Stimulated activated CD4-positive, alpha-beta T cell treated with anti-CD3 and anti-CD28 coated beads, Interleukin-12 subunit alpha, Interleukin-12 subunit beta, amount 100 ng/mL, for 48 hours (primary cell): ENCODE measurements at places on chromosomes 2 and 18.

DNA sequence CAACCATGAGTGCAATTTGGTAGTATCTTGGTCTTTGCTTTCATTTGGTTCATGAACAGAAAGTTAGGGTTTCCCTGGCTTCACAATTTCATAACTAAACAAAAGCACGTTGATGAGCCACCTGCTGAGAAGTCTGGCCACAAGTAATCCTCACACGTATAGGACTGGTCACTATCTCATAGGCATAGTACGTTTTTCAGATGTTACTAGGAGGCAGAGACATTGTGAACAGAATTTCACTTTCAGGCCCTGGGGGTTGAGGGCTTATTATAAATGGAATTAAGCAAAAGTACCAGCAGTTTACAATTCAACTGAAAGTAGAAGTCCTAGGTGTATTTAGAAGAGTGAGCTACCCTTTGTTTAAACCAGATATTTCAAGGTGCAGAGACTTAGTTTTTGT lies 277.1 kb downstream of the ALPK2 start:
- no peak for DNase-seq

DNA sequence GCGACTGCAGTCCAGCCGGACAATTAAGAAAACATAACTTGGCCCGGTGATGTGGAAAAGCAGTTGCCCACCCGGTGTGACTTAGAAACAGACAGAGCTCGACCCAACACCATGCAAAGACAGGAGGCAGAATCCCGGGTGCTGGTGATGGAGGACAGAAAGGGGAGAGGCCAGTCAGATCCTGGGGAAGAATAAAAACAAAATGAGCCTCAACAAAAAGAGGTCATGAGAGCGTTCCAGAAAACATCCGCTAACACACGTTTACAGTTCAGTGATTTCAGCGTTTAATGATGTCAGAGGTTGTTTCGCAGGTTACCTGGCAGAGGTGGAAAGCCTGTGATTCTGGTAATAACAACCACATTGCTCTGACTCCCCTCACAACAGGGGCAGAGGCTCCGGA lies 111.9 kb downstream of the OSR1 start:
- no peak for DNase-seq

- DNase-seq = no peak
Measured at GRCh38 chr2:727071-727470, 49.9 kb upstream of the TMEM18 start.

GRCh38 chr2:185787227-185788145 lies 48.9 kb downstream of the FSIP2 start:
- no peak for DNase-seq

- DNase-seq = no peak
Measured at GRCh38 chr2:212156088-212156487, 382.5 kb downstream of the ERBB4 start.

DNA sequence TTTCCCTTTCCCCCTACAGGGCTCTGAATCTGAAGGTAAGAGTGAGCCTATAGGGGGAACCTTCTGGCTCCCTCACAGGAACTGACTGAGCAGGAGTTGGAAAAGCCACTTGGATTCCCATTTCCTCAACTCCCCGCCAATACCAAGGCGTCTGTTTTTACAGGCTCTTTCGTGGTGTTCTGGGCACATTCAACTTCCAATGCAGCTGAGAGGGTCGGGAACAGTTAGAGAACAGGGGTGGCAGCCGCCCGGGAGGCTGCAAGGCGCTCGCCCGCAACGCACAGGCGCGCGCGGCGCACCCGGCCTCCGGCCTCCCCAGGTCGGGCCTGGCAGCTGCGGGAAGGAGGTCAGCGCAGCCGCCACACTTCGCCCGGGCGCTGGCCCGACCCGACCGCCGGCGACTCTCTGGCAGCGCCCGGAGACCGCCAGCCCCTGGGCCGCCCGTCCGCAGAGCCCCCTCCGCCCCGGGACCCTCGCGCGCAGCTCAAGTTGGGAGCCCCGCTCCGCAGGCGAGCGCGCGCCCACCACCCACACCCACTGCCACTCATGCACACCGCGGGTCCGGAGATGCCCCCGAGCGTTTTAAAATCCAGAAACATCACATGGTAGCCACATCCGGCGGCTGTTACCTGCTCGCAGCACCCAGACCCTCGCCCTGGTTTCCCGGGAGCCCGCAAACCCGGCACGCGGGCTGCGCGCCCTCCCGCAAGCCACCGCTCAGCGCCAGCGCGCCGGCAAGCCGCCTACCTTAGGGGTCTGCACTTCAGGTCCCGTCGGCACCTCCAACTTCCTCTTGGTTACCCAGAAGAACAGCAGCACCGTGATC lies 816 bp downstream of the GALNT14 start:
- no peak for DNase-seq

GRCh38 chr2:29155578-29155977 lies 40.4 kb downstream of the CLIP4 start:
- DNase-seq = no peak

DNA sequence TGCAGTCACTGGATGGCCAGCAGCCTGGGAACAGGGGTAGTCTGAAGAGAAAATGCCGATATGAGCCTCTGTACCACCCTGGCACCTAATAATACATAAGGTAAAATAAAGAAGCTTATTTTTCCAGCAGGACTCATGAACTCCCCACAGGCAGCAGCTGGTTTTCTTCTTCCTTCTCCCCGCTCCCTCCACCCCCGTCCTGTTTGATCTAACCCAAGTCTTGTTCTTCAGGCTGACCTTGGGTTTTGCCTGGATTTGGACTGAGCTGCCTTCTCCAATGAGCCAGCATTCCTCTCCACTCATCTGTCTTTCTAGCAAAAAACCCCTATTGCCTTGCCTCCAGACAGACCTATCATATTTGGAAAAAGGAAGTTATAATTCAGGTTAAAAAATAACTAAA lies 111.8 kb downstream of the CELF4 start:
- DNase-seq = no peak

DNA sequence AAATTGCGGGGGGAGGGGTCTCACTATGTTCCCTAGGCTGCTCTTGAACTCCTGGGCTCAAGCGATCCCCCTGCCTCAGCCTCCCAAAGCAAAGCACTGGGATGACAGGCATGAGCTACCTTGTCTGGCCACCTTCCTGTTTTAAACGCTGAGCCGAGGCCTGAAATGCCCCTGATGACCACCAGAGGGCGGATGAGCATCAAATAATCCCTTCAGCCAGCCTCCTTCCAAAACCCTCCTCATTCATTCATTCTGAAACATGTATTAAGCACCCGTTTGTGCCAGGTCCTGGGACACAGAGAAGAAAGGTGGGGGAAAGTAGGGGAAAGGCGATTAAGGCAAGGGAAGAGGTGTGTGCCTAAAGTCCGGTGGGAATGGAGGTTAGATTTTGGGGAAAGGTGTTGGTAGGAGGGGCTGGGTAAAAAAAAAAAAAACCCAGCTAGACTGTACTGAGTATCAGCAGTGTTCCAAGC lies 30.7 kb upstream of the PTMA start:
- peak; percentile 76 for DNase-seq

DNA sequence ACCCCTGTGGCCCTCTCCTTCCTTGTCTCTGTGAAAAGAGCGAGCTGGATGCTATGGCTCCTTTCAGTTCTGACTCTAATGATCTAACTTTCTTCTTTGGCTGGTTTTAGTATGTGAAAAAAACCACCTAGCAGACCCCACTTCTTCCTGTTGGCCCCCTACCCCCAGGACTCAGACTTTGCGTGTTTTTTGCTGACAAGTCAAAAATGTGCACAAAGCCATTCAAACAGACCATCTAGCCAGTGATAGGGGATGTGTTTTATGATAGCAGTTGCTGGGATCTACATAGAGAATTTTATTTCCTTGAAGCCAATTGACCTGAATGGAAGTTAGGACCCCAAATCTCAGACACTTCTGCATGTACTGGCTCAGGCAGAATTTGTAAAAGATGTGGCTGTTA lies 49.1 kb downstream of the MFSD6 start:
- no peak for DNase-seq

- DNase-seq = no peak
Measured at GRCh38 chr2:203579730-203580129, 44.6 kb upstream of the RAPH1 start.

DNA sequence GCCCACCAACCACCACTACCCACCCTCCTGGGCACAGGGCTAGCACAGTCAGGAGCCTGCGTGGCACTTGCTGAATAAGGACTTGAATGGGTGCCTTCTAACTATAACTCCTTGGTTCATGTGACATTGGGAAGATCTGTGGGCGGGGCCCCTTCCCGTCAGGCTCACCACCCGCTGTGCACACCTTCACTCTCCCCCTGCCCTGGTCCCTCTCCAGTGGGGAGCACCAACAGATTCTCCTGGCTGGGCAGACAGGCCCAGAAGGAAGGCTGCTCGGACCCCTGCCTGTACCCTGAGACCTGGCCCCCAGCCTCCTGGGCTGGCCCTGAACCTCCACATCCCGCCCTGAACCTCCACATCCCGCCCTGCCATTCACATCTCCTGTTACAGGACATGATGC lies 33.4 kb upstream of the POMC start:
- DNase-seq = no peak

DNA sequence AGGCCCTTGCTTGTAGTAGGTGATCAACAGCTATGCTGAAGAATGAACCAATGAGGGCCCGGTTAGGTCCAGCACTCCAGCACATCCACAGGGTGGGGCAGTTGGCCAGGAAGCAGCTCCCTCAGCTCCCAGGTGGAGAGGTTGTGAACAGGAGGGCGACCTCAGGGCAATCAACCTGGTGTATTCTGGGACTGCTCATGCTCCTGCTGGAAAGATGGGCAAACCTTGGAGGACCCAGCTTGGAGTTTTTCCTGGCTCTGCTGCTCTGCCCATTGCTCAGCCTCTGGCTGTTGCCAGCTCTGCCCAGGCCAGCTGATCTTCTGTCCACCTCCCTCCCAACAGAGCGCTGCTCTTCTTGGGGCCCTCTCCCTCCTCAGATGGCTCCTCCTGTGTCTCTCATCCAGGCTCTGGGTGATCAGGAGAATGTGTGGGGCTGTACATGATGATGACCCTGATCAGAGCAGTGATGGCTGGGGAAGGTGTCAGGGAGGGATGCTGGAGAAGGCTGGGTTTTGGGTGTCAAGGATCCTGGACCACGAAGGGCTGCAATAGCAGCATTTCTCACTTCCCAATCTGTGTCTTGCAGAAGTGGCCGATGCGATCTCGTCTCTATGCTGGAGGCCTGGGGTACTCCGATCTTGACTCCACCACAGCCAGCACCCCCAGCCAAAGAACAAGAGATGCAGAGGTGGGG lies 3.4 kb downstream of the TCF23 start:
- no peak for DNase-seq

DNA sequence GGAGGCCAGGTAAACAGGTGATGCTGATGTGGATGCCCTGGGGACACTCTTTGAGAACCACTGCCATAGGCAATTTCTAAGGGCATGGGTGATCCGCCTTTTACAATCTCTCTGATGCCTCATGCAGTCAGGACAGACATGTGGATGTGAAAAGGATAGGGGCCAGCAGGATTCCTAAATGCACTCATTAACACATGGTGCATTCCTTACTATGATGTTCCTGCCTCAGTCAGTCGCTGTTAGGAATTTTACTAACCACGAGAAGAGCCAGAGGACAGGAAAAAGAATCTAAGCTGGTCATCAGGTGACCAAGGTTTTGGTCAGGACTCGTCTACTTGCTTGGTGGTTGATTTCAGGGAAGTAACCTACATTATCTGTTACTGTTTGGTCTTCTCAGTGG lies 191.0 kb downstream of the ARL4C start:
- DNase-seq = no peak

DNA sequence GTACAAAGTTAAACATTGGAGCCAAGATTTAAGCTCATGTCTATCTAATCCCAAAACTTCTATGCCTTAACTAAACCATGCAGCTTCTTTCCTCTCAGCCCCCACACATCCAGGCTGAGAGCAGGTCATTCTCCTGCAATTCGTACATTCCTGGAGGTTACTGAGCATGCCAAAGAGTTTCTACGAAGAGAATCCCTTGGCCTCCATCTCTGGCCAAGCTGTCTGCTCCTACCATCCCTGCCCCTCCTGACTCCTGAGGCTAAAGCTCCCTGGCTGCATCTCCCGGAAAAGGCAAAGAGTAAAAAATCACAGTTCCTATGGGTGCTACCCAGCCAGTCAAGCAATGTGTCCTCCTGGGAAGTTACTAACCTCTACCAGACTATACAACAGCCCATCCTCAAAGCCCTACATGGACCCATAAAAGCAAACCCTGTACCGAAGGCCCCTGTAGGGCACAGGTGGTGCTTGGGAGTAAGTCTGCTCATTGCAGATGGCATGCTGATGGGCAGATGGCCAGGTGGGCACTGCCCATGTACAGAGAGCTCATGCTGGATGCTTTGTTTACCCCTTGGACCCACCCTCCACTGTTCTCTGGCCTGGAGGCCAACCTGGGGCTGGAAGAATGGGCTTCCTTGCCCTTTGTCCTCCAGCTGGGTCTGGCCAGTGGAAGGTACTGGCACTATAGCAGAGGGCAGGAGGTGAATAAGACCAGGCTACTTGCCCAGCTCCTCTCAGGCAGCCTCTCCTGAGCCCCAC lies 99.5 kb downstream of the TTC32 start:
- DNase-seq = no peak

DNA sequence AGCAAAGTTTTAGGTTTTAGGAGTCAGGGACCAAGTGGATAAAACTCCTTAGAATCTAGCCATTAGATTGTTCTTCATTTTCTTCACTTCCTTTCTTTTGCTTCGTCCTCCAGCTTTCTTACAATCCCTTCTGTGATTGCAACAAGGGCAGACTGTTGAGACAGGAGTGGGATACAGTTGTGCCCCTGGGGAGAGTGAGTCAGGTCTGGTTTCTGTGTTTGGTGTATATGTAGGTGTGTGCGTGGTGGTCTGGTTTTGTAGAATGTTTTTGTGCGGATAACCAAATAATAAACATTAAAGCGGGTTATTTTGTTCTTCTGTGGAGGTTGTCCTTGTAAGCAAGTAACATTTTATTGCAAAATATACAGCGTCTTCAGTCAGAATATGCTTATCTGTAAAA lies 7.3 kb downstream of the INSIG2 start:
- no peak for DNase-seq

GRCh38 chr2:201933792-201934237 lies 99.8 kb upstream of the FZD7 start:
- DNase-seq = no peak

DNA sequence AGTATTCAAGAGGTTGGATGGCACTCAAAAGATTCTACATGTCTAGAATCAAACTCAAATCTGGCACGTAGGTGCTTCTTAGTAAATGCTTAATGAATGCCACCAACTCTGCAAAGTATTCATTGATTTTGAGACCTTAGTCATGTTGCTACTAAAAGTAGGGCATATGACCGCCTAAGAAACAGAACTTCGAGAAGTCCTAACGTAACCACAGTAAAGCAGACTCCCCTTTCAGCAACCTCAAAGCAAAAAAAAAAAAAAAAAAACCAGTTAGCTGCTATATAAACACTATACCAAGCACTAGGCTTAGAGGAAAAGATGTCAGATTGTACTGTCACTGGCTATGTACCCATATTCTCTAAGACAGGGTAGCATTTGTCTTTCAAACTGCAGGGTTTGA lies 33.9 kb downstream of the PTCD3 start:
- no peak for DNase-seq

DNA sequence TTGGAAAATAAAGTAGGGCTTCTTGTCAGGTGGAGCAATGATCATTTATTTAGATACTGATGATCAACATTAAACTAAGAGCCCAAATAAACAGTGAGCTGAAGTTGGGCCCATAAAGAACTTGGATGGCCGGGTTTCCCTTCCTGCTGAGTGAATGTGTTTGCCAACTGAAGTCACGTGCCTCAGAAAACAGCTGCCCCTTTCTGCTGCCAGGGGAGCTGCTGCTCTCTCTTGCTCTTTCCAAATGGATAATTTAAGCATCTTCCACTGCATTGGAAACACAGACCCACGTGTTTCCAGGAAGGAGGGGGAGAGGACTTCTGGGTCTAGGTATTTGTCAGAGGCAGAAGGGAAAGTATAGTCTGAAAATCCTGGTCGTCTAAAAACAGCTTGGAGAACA lies 22.9 kb upstream of the NCKAP5 start:
- no peak for DNase-seq
